ENCODE measurements at places on chromosomes 12 and 14. TPM values are rescaled to one million over a fixed set of nuclear protein-coding genes. Genes with fewer than 3 reads are reported as not detected.

The ENDOU gene
- total RNA-seq, result not detected

DNA sequence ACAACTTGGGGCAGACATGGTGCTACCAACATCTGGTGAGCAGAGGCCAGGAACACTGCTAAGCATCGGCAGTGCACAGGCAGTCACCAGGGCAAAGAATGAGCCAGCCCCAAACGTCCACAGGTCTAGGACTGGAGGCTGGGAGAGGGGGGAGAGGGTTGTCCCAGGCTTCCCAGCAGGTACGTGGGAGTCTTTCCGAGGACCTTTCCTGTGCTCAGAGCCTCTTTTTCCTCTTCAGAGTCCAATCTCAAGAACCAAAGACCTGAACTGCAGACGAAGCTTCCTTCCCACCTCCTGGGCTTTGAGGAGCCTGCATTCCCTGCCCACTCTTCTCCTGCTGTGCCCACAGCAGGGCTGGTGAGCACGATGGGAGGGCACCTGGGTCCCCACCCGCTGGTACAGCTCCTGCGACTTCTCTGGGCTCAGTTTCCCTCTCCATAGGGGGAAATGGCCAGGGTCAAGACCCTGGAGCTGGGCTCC, 48.7 kb downstream of the DLK1 start:
- no peak overlapping the region for H3K4me3 ChIP-seq
- no peaks in the 10 kb centered on the region for H3K36me3 ChIP-seq
- H3K4me1 ChIP-seq, result no peaks in the 10 kb centered on the region
- no peak for DNase-seq
- H3K27ac ChIP-seq, result no peak overlapping the region
- no peaks in the 10 kb centered on the region for H3K27me3 ChIP-seq

- DNase-seq, result no peak
- peaks cover 3% of the 10 kb centered on the region for H3K27me3 ChIP-seq
- no peaks in the 10 kb centered on the region for H3K36me3 ChIP-seq
- no peak overlapping the region for H3K4me3 ChIP-seq
- H3K27ac ChIP-seq, result no peak overlapping the region
Observed at GRCh38 chr14:57168138-57168679, 100.5 kb downstream of the EXOC5 start.

DNA sequence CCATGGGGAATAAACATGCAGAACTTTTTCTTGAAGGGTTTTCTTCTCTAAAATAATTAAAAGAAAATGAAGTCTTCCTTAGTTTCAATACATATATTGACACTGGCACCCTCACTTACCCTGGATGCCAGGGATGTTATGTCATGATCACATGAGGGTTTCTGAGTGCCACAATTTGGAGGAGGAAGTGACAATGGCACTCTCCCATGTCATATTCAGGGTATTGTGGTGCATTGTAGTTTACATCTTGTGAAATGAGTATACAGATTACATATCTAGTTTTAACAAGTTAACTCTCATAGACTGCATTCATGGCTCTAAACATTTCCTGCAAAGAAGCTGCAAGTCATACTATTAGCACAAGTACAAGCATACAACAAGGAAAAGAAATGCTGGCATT, 37.7 kb downstream of the CCDC177 start:
- no peak for DNase-seq
- H3K27me3 ChIP-seq, result peaks cover 40% of the 10 kb centered on the region
- peaks cover 2% of the 10 kb centered on the region for H3K4me1 ChIP-seq
- no peak overlapping the region for H3K27ac ChIP-seq
- H3K36me3 ChIP-seq, result no peaks in the 10 kb centered on the region

DNA sequence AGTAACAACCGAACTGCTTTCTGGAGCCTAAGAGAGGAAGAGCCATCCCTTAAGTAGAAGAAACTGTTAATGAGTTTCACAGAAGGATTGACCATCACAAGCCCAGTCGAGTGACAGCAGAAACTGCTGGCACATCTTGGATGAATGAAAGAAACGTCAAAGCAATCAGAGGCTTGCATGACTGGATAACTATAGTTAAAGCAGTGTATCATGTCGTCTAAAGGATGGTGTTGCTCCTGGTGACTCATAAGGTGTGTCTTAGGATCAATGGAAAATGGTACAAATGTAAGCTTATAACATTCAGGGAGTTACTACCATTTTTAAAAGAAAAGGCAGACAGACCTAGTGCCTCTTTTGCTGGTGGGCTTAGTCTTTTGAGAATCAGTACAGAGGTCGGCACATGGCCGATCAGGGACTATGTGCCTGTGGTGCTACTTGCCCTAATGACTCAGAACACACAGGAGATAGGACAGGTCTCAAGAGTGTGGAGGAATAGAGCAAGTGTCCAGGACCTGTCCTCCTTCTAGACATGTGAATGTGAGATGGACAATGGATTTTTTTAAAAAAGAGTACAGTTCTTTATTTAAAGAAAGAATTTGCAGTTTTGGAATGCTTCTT, 55.7 kb downstream of the TMX1 start:
- H3K27me3 ChIP-seq, result no peaks in the 10 kb centered on the region
- H3K4me1 ChIP-seq, result peaks cover 19% of the 10 kb centered on the region
- no peak for DNase-seq
- H3K27ac ChIP-seq, result no peak overlapping the region
- no peaks in the 10 kb centered on the region for H3K36me3 ChIP-seq

DNA sequence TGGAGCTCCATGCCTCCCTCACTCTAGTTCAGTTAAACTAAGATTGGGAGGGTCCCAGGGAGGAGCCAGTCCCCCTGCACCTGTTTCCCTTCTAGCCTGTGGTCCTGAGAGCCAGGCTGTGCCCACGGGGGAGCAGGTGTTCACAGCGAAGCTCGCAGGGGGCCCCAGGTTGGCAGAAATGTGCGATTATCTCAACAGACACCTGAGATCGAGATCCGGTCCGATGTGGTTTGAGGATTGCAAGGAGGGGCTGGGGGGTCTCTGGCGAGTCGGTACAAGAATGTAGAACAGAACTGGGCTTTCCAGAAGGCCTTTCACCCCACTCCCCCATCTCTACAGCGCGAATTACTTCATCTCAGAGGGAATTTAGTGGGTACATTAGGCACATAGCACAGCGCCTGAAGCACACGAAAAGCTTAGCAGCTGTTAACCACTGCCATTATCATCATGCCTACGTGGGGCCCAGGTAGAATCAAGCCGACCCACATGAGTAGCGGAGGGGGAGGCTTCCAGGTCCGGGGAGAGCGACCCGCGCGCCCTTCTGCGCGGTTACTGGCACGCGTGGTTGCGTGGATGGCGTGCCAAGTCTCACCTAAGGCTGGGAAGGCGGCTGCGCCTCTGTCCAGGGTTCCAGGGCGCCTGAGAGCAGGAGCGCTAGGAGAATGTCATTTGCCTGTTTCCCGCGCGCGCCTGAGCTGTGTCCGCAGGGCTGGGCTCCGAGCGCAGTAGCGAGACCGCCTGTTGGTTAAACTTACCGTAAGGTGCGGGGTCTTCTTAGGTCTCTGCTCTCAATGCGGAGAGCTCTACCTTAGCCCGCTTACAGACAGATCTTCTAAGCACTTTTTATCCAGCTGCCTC, 1539.5 kb upstream of the TMEM132C start:
- no peaks in the 10 kb centered on the region for H3K36me3 ChIP-seq
- no peaks in the 10 kb centered on the region for H3K4me1 ChIP-seq
- no peak for DNase-seq
- H3K27ac ChIP-seq, result no peak overlapping the region
- no peak overlapping the region for H3K4me3 ChIP-seq

- H3K4me3 ChIP-seq, result no peak overlapping the region
- no peak for DNase-seq
- no peak overlapping the region for H3K27ac ChIP-seq
- peaks cover 26% of the 10 kb centered on the region for H3K36me3 ChIP-seq
- no peaks in the 10 kb centered on the region for H3K4me1 ChIP-seq
Observed at GRCh38 chr12:111672822-111673381, 12.9 kb downstream of the BRAP start.

The GABARAPL1 gene
- 13.1 TPM for total RNA-seq

DNA sequence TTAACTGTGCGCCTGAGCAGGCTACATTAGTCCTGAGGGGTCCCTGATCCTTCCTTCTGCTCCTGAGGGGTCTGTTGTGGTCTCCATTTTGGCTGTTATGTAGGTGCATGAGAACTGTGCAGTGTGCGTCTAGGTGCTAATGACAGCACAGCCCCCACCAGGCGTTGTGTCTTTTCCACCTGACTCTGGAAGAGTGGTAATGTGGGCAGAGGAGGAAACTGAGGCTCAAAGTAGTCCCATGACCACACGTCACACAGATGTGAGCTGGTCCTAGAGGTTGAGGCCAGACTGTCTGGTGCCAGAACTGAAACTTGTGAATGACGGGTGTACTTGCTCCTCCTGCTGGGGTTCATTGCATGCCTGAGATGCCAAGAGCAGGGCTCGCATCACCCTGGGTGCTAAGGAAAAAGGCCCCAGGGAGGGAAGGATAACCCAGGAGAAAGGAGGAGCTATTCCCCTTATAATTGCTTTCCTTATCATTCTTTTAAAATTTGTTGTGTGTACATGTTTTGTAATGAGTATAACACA, 111.8 kb downstream of the SLC25A47 start:
- H3K4me1 ChIP-seq, result peaks cover 9% of the 10 kb centered on the region
- no peak for DNase-seq
- no peaks in the 10 kb centered on the region for H3K27me3 ChIP-seq
- no peak overlapping the region for H3K27ac ChIP-seq
- no peak overlapping the region for H3K4me3 ChIP-seq
- H3K36me3 ChIP-seq, result no peaks in the 10 kb centered on the region

DNA sequence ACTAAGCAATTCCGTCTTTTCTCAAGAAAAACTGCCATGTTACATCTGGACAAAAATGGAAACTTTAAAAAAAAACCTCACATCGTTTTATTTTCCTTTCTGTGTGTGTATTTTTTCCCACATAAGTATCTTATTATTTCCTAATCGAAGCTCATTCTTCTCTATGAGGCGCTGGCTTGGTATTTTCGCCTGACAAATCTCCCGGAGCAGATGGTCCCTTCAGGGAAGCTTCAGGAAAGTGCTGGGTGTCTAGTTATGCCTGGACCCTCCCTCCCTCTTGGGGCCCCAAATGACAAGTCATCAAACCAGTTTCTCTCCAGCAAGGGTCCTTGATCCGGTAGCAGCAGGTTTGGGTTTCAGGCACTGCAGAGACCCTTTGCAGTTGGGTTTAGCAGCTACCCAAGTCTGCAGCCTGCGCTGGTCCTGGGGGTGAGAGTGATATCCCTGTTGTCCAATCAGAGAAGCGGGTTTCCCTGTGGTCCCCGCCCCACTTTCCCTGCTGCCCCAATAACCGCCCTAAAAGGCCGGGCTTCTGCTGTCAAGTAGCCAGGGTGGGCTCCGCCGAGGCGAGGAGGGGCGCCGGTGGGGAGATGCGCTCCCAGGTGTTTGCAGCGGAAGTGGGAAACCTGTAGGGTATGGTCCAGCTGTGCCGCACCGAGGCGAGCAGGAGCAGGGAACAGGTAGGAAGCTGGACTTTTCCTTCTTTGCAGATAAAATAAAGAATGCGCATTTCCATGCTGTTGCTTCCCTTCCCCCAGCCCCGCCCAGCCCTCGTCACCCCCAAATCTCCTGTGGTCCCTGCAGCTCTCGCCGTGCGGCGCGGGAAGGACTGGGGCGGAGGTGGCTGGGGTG, at the start of gene CNTN1:
Gene CNTN1 (plus strand): TSS at position 527 of the 852 bp plus-strand sequence.
- DNase-seq, result no peak
- H3K27me3 ChIP-seq, result peaks cover 11% of the 10 kb centered on the region
- no peak within 1 kb of the TSS for H3K4me3 ChIP-seq
- no peaks in the 10 kb centered on the region for H3K36me3 ChIP-seq
- H3K27ac ChIP-seq, result no peak within 1 kb of the TSS

DNA sequence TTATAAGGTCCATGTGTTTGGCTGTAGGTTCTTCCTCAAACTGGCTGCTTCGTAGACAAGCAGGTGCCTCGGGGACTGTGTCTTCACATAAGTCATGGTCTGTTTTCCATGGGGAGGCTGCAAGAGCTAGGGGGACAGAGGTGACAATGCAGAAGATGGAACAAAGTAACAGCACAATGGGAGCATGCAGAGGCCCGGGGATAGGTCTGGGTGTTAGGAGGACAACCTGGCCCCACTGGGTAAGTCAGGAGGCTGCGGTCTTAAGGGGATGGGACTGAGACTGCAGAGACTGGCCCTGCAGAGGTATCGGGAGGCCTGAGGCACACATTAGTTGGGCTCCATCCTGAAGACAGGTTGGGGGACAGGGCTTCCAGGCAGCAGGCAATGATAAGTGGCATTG, 88.9 kb downstream of the NTF3 start:
- H3K36me3 ChIP-seq, result no peaks in the 10 kb centered on the region
- DNase-seq, result no peak
- no peak overlapping the region for H3K27ac ChIP-seq
- H3K4me3 ChIP-seq, result no peak overlapping the region
- no peaks in the 10 kb centered on the region for H3K27me3 ChIP-seq
- no peaks in the 10 kb centered on the region for H3K4me1 ChIP-seq
